ENCODE measurements at places on chromosomes 12 and 14.

GRCh38 chr12:24460099-24460498 is 488.8 kb downstream of the BCAT1 start:
- no peak for DNase-seq

DNA sequence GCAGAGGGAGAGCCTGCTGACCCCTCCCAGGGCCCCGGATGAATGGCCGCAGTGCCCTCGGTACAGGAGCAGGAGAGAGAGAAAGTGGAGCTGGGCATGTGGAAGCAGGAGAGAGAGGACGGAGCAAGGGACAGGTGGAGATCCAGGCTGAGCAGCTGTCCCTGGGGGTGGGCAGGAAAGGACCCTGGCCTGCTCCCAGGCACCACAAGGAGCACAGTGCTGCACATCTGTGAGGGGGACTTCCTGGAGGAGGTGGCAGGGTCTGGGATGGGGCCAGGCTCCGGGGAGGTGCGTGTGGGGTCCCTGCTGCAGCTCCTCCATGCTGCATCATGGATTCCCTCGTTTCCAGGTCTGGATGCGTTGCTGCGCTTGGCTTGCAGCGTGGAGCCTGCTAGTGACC is 13.0 kb upstream of the DLK1 start:
- DNase-seq: no peak

GRCh38 chr12:95083471-95083870 is 10.1 kb upstream of the NR2C1 start:
- no peak for DNase-seq

DNA sequence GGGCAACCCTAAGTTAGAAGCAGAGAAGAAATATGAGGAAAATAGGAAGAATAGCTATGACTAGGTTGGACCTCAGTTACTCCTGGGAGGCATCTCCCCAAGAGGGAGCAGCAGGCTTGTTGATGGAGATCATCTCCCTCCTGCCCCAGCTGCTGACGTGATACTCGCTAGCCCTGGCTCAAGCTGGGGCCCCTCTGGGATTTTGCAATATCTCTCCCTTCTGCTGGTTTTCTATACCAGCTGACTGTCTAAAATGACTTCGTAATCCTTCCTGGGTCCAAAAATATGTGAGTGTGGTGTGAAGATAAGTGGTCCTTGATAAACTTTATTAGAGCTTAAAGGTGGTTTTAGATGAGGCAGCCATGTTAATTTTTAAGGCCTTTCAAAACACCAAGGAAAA is 4.5 kb upstream of the HECTD4 start:
- DNase-seq: no peak

Data from activated naive CD4-positive, alpha-beta T cell treated with anti-CD3 and anti-CD28 coated beads for 36 hours (primary cell).